Panc1 (cell line): ENCODE measurements at places on chromosomes 7 and 10. TPM values are rescaled to one million over a fixed set of nuclear protein-coding genes. Genes with fewer than 3 reads are reported as not detected.

DNA sequence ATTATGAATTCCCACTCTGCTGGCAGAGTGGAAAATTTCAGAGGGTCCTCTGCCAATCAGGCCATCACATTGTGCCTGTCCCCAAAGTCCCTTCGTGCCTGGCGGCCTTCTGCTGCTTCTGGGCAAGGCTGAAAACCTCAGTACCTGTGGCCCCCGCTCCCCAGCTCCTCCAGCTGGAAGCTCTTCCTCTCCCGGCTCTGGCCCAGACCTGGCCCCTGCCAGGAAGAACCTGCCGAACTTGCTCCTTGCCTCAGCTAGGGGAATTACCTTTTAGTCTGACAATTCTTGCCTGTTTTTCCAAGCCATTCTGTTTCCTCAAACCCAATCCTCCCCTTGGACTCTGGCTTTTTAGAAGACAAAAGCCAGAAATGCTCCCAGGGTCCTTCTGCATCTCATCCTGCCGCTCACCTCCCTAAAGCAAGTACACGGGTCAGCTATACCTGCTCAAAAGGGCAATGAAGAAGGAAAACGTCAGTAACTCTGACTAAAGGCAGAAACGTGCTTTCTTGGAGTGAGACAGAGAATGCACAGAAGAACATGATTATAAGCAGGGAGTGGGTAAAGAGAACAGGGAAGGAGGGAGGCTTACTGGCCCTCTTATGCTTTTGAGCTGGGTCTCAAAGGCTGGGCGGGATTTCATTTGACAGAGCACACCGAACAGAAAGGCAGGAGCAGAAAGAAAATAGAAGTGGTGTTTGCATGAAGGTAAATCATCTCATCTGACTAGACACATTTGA, 28.1 kb upstream of the TRIL start:
- no peak for DNase-seq
- H3K27ac ChIP-seq, result no peak overlapping the region
- no peaks in the 10 kb centered on the region for H3K27me3 ChIP-seq
- no peak overlapping the region for H3K4me3 ChIP-seq

- DNase-seq, result no peak
- no peak within 1 kb of the TSS for H3K4me3 ChIP-seq
- no peak within 1 kb of the TSS for H3K27ac ChIP-seq
- no peaks in the 10 kb centered on the region for H3K4me1 ChIP-seq
- no peaks in the 10 kb centered on the region for H3K36me3 ChIP-seq
Measured at GRCh38 chr10:133230044-133230361, at the start of gene UTF1. Gene UTF1, plus strand, starts transcription at chr10:133230217. Its CDS starts 72 bp downstream, at chr10:133230289.

DNA sequence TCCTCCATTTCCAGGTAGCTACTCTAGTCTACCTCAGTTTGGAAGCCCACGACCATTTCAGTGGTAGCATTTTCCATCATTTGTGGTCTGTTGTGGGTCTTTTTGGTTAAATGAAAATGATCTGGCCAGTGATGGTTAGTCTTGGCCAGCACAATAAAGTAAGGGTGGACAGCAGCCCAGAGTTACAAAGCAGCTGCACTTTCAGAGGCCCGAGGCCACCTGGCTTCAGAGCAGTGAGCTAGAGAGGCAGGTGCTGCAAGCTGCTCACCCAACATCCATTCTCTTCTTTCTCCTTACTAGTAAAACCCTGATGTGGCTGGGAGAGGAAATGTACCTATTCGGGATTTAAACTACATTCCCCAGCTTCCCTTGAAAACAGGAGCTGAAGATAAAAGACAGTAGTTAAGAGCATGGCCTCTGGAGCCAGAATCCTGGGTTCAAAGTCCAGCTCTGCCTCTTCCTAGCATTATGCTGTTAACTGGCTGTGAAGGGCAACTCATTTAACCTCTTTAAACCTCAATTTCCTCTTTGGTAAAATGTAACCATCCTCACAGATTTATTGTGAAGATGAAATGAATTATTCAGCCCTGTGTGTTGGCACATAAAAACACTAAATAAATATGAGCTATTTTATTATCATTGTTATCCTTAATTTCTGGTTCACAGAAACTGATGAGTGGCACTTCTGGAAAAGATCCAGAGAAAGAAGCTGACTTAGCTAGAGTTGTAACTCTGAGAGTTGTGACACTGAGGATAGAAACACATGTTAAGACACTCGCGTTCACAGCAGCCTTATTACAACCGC, 517.4 kb downstream of the PARD3 start:
- no peak overlapping the region for H3K27ac ChIP-seq
- H3K4me1 ChIP-seq, result no peaks in the 10 kb centered on the region
- H3K4me3 ChIP-seq, result no peak overlapping the region
- H3K27me3 ChIP-seq, result no peaks in the 10 kb centered on the region
- no peak for DNase-seq
- H3K36me3 ChIP-seq, result no peaks in the 10 kb centered on the region

CHAT gene
- not detected for total RNA-seq
